ENCODE measurements at places on chromosomes 3 and 15. TPM values are rescaled to one million over a fixed set of nuclear protein-coding genes. Genes with fewer than 3 reads are reported as not detected.

The RTP2 gene
- not detected for total RNA-seq

The PLA1A gene
- 2.8 TPM for total RNA-seq

The COL6A5 gene
- total RNA-seq: not detected

The TMEM45A gene
- total RNA-seq: 16.9 TPM

The PRKCI gene
- total RNA-seq: 27.7 TPM

The ARPIN gene
- total RNA-seq: 5.6 TPM

The CFAP20DC gene
- 1.8 TPM for total RNA-seq

The HDAC11 gene
- total RNA-seq: 12.6 TPM

The PIGZ gene
- total RNA-seq: 3.1 TPM

The TERB2 gene
- total RNA-seq: not detected

The ITIH1 gene
- total RNA-seq: not detected

The GOLGA6L10 gene
- 0.16 TPM for total RNA-seq

The GATM gene
- total RNA-seq: 36.4 TPM

The SPTBN5 gene
- total RNA-seq: 0.45 TPM

The CX3CR1 gene
- total RNA-seq: not detected

The CCDC191 gene
- 1.4 TPM for total RNA-seq

The GPR171 gene
- total RNA-seq: not detected

The ALDH1A2 gene
- 2.9 TPM for total RNA-seq

The PDCD10 gene
- total RNA-seq: 27.2 TPM

The MFSD1 gene
- total RNA-seq: 56.8 TPM

The LSAMP gene
- 0.03 TPM for total RNA-seq

The EEFSEC gene
- total RNA-seq: 8.6 TPM

The ANKUB1 gene
- not detected for total RNA-seq

The RAD18 gene
- total RNA-seq: 17.4 TPM

The CPA3 gene
- total RNA-seq: 1.3 TPM
